ENCODE measurements at places on chromosomes 3 and 15.

GRCh38 chr15:64883100-64883581, 28.6 kb upstream of the ANKDD1A start:
- DNase-seq: no peak

DNA sequence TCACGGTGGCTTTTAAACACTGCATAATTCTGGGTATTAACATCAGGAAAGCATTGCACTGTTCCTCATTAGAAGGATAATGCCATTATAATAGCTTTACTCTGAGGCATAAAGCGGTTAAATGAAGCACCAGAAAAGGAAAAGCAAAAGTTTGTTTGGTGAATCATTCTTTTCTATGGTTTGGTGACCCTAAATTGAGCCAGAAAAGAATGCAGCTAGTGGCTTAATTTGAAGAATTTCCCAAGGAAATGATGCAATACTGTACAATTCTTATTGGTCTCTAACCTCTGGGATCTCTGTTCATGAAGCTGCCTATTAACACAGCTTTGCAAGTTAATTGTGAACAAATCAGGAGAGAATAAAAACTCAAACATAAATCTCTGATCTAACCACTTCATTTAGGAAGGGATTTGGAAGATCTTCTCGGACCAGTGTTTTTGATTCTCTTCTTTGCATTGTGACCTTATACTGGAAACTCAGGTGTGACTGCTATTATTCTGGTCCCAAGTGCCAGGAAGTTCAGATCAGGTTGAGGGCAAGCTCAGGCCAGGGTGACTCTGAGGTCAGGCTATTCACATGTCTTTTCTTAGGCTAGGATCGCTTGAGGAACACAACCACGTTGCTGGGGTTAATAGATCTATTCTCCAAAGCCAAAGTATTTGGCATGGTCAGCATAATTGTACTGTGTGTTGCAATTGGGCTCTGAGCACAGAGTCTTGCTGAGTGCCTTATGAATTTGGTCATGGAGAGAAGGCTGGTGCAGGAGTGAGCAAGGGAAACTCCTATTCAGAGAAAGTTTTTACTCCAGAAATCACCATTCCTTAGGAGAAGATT, 11.3 kb upstream of the DLG1 start:
- no peak for DNase-seq

- no peak for DNase-seq
These were observed 229.5 kb downstream of the TUSC7 start for GRCh38 chr3:116939091-116939490.

- DNase-seq: no peak
These were observed 137.4 kb upstream of the UMPS start for GRCh38 chr3:124592658-124593441.
